ENCODE measurements at places on chromosomes 12 and 14.

- no peak for DNase-seq
Measured at GRCh38 chr12:94875525-94875924, 128.0 kb downstream of the NDUFA12 start.

DNA sequence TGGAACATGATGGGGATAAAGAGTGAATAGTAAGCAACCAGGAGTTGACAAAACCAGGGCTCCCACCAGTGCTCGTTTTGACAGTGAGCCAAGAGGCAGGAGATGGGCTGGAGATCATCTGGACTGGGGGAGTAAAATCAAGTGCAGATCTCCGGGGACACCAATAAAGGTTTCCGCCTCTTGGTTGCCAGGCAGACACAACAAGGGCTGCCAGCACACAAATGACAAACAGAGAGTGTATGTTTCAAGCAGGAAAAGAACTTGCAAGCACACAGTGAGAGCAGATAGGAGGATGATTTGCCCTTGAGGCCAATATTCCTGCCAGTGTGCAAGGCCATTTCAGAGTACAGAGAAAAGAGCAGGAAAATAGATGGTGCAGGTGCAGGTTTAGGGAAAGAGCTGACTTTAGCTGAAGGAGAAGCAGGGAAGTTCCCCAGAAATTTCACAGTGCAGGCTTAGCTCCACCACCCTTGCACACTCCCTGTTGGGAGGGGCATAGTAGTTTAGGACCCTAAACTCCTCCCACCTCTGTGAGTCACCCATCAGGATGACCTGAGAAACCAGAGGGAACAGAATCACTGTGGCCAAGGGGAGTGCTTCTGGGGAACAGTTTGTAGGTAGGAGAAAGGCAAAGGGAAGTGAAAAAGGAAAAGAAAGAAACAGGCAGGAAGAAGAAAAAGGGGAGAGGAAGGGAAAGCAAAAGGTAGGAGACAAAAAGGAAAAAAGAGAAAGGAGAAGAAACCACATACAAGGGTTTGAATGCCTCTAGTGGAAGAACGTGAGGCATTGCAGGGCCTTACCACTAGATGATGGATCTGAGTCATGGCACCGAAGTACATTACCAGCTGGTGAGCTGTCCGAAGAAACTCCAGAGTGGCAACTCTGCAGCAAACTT is 404.4 kb downstream of the SLC6A15 start:
- DNase-seq, result peak; percentile 62

DNA sequence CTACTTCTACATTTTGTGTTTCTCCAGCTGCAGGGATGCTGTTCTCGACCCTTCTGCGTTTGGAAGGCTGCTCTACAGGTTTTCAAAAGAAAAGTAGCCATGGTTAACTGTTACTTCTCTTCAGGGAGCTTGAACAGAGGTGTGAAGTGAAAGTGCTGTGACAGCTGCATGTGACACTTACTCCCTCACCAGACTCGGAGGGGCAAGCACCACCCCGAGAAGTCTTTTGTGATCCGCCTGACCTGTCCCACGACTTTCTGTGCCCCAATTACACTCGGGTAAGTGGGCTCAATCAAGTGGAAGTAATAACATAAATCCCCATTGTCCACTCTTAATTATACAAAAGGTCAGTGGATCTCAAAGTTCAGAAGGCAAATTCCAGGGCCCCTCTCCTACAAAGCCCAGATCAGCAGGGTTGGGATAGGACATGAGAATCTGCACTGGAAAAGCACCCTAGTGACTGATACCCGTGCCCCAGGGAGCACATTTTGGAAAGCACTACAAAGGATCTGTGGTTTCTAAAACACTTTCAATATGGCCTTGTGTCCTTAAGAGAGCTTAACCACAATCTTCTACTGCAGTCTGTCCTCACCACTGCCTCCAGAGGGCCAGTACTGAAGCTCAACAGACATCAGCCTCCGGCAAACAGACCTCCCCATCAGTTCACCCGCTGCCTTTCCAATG is 11.5 kb downstream of the FICD start:
- DNase-seq, result no peak

DNA sequence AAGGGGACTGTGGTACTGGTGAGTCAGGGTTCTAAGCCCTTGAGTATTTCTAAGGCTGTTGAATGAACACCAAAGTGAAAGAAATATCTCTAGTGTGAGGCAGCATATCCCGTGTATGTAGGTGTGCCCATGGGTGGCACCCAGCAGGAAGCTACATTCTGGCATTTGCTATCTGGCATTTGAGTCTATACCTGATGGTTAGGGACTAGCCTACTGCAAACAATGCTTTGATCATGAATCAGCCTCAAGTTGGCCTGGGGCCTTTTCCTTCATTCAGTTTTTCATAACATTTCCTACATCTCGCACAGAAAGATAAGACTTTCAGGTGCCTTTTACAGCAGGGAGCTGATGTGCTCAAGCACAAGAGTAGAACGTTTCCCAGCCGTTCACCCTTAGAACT is 85.7 kb upstream of the E2F7 start:
- no peak for DNase-seq

- no peak for DNase-seq
Measured at GRCh38 chr12:16362550-16362949, 15.1 kb downstream of the MGST1 start.

DNA sequence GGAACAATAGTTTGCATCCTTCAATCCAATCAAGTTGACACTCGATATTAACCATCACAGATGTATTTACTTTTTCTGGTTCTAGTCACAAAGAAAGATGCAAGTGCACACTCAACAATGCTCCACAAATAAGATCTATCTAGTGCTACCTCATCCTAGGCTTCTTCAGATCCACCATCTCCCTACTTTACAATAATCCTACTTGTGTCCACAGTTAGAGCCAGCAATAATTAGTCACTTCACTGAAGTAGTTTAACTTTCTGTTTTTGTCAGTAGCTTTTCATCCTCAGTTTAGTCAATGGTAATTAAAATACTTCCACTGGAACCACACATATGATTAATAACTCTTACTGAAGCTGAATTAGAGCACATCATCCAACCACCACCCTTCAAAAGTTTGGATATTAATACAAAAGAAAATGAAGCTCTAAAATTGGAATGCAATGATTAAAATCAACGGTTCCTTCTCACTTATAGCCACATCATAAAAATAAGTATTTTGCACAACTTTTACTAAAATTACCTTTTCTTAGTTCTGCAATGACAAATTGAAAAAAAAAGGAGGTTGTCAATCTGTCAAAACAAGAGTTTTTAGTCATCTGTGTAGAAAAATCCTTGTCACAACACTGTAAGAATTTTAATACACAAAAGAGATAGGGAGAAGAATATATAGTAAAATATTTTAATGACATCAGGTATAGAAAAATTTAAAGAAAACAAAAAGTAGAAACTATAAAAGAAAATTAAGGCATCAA is 28.2 kb upstream of the SNRPF start:
- DNase-seq, result no peak

DNA sequence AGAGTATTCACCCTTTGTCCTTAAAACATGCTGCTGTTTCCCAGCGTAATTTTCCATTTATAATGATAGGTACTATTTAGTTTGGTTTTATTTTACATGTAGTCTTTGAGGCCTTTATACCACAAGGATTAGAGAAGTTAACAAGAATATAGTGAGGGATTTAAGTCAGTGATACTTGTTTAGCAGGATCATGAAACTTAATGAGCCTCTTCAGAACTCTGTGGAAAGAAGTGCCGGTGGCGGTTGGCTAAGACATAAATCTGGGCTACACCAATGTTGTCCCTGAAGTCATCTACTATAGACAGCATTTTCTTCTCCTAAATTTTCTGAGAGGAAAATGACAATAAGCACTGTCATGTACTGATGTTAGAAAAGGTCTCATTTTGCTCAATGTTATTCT is 1226.0 kb upstream of the SEL1L start:
- DNase-seq, result no peak

- no peak for DNase-seq
Measured at GRCh38 chr12:11711651-11712327, 62.3 kb downstream of the ETV6 start.

GRCh38 chr14:39469094-39469710 is 37.0 kb upstream of the FBXO33 start:
- no peak for DNase-seq

DNA sequence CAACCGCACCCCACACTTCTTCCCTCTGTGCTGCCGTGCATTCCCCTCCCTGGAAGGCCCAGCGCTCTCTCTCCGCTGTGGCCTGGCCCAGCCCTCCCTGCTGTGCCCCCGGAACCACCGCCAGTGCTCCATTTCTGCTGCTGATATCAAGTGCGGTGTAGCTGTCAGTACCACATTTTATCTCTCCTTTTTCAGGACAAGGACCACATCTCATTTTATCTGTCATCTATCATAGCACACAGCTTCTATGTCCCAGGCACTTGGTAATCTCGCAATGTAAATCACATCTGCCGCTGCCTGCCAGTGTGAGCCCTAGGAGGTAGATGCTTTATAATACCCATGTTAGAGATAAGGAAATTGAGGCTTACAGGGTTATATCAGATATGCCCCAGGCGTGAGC is 18.3 kb downstream of the IL31 start:
- DNase-seq, result no peak

GRCh38 chr12:127519779-127520178 is 747.2 kb upstream of the TMEM132C start:
- no peak for DNase-seq

GRCh38 chr12:83408851-83409250 is 722.1 kb downstream of the TMTC2 start:
- no peak for DNase-seq

GRCh38 chr14:76375947-76376404 is at the start of gene ESRRB:
Gene ESRRB, plus strand, starts transcription at chr14:76376137. Its CDS starts 265 bp downstream, at chr14:76376402.
- DNase-seq, result no peak

DNA sequence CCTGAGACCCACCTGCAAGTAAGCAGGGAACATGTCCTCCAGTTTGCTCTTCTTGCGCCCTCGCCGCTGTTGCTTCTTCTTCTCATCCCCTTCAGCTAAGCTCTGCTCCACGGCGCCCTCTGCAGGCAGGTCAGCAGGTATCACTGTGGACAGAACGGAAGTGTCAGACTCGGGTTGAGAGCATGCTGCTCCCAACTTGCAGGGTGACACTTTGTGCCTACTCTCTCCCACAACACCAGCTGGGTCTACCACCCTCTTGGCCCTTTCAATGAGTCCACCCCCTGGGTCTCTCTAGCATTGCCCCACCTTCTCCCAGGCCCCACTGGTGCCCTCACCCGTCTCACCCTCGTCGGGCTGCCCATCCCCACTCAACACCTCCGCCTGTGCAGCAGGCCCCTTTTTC is 16.7 kb downstream of the KMT2D start:
- peak; percentile 45 for DNase-seq

DNA sequence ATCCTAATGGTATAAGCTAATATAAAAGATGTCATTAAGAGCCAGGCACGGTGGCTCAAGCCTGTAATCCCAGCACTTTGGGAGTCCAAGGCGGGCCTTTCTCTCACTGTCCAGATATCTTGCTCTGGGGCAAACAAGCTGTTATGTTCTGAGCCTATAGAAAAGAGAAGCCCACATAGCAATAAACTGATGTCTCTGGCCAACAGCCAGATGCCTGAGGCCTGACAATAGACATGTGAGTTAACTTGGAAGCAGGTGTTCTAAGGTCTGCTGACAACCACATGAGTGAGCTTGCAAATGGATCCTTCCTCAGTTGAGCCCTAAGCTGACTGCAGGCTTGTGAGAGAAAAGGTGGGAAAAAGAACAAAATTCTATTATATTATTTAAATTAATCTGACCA is 25.0 kb downstream of the YAF2 start:
- no peak for DNase-seq

DNA sequence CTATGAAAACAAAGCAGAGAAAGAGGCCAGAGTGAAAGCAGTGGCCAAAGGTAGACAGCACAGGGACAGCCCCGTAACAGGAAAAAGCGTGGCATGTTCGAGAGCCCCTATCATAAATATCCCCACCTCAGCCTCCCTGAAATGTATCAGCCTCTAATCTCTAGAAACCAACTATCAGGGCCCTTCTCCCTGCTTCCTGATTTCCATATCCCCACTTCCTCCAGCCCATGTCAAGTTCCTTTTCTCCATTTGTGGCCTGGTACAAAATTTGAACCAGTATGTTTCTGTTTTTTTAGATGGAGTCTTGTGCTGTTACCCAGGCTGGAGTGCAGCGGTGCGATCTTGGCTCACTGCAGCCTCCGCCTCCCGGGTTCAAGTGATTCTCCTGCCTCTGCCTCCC is 16.9 kb downstream of the DEPDC4 start:
- DNase-seq, result no peak

DNA sequence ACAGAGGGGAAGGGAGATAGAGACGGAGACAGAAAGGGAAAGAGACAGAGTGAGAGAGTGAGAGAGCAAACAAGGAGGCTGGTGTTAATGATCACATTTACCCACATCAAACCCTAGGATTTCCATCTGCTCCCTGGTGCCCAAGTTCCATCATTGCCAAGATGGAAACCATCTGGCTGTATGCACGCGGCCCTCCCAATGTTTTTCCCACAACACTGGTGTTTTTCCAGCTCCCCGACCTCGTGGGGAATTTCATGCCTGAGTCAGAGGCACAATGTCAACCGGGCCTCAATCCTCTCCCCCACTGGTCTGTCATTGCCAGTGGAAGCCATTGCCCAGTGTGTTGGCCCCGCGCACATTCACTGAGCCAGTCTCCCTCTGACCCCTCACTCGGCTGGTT is 19.9 kb upstream of the BDKRB2 start:
- DNase-seq, result no peak

DNA sequence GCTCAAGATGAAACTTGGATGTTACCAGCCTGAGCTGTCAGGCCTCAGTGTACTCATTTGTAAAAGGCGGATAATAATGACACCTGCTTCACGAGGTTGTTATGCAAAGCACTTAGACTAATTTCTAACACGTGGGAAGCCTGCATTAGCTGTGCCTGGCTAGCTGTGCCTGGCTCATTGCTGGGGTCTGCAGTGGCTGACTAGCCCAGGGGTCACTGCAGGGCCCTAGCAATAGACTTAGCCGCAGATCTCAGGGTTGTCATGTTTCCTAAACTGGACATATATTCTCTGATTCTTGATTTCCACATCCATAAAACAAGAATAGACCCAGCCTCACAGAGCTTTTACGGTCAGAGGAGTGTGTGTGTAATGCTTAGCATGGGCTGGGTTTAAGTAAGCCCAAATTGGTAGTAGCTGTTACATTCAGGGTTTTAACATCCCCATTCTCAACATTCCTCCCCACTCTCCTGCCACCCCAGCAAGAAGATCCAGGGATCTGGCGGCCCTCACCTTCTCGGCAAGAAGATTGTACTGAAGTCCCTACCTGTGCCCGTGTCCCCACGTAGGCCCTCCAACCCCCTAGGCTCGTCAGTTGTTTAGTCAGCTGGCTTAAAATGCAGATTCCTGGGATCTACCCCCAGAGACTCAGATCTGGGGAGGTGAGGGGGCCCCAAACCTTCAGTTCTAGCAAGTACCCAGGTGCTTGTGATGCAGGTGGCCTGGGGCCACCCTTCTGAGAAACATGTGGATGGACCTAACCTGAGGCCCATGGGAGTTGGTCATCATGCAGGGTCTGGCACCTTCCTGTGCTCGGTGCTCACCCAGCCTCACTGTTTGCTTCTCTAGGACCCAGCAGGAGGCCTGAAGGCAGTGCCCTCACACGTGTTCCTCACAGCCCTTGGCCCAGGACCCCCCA is 8.6 kb downstream of the NR4A1 start:
- no peak for DNase-seq

Data from MG63 (cell line).